Caco-2 (cell line): ENCODE measurements at places on chromosomes 2 and 18.

GRCh38 chr2:237593596-237594320, 3.2 kb upstream of the RAB17 start:
- DNase-seq = no peak

DNA sequence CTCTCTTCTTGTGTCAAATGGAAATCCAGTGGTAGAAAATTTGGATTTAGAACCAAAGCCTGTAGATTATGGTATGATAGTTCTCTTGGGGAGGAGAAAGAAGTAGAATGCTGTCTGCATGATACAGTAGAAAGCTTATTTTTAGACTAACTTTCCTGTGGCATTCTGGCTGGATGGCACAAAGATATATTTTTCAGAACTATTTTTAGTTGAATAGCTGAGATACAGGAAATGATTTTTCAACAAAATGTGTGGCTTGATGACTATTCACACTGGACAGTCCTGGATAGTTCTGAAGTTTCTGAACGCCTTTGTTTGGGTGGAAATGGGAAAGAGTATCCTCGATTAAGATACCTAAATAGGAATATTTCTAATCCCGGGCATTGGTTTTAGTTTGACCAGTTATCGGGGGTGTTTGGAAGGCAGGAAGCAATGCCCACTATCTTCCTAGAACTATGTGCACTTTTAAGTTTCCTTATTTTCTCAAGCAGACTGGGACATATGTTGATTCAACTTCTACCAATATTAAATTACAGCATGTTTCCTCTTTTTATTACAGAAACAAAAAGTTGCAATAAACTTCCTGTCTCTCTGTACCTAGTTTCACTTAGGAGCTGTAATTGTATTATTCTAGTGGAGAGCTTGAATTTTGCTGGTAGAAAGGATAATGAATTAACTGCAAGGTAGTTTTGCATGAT, 32.1 kb downstream of the GDF7 start:
- no peak for DNase-seq

- no peak for DNase-seq
These were observed 860.1 kb downstream of the BCL11A start for GRCh38 chr2:59693231-59693959.

- no peak for DNase-seq
These were observed 653 bp upstream of the ABI2 start for GRCh38 chr2:203327582-203327900.

DNA sequence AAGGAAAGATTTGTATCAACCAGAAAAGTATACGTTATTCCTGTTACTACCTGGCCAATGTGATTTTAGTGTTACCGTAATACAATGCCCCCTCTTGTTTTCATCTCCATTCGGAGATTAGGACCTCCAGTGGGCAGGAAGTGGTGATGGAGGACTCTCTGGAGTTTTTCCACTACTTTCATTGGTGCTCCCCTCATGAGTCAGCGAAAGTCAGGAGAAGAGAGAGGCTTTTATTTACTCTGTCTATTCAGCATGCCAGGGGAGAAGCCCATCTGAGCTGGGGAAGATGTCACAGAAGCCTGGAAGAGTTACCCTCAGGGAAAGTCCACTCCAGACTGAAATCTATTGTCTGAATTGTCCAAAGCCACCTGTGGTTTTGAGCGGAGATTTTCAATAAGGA, 88.2 kb upstream of the THUMPD2 start:
- no peak for DNase-seq
